Uterus (tissue), 4 donors: ENCODE measurements at places on chromosomes 13 and 19. TPM values are rescaled to one million over a fixed set of nuclear protein-coding genes. Genes with fewer than 3 reads are reported as not detected.
A peak's percentile ranks its signal among the peaks of the same experiment; 100 is the strongest.

DNA sequence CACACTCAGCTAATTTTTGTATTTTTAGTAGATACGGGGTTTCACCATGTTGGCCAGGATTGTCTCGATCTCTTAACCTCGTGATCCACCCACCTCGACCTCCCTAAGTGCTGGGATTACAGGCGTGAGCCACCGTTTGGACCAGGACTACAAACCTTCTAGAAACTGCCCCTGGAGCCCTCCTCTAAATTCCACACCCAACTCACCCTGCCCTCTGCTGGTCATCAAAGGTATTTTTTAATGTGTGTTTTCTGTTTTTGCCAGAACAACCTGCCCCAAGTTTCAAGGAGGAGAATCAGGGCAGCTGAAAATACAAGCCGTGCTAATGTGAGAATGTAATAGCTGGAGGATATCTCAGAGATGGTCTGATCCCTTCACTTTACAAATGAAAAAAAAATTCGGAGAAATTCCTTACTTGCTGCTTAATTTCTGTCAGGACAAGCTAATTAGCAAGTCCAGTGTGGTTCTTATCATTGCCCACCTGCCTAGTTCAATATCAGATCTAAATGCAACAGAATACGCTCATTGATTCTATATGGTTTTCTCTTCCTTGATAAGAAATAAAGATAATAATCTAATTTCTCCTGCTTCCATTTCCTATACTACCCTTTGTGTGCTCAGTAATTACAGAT lies 4.1 kb downstream of the ATP8A2 start:
- H3K27me3 ChIP-seq, result no peaks in the 10 kb centered on the region
- H3K4me1 ChIP-seq, result no peaks in the 10 kb centered on the region
- no peaks in the 10 kb centered on the region for H3K36me3 ChIP-seq
- no peak overlapping the region for H3K4me3 ChIP-seq
- DNase-seq, result no peak

DNA sequence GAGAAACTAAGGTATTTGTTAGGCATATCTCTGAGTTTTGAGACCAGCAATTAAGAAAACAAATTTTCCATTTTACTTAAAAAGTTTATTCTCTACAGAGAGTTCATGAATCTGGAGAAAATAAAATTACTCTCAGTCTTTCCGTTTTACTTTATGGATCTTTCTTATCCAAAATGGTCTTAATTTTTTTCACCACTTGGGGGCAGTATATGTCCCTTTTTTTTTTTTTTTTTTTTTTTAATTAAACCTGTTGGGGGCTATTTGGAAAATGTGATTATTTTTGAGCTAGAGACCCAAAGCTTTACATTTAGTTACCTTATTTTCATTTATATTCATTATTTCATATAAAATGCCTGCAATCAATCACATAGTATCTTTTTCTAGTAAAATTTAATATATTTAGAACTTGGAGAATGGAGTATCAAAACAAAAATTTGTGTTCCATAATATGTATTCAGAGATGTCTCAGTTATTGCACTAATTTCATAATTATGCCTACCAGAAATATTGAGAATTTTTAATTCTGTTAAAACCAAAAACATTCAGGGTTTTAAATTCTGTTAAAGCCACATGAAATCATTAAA lies 27.1 kb downstream of the PIBF1 start:
- H3K27ac ChIP-seq, result no peak overlapping the region
- no peaks in the 10 kb centered on the region for H3K27me3 ChIP-seq
- no peaks in the 10 kb centered on the region for H3K36me3 ChIP-seq
- DNase-seq, result no peak
- H3K4me3 ChIP-seq, result no peak overlapping the region

DNA sequence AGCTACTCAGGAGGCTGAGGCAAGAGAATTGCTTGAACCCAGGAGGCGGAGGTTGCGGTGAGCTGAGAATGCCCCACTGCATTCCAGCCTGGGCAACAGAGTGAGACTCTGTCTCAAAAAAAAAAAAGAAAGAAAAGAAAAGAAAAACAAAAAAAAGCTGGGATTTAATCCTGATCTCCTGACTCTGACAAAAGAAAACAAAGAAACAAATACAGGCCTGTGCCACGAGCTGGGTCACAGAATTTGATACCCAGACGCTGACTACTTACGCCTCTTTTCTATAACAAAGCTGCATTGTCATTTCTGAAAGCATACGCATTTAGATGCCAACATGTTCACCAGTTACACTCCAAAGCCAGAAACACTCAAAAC lies 18.2 kb upstream of the GTF2F2 start:
- H3K36me3 ChIP-seq, result no peaks in the 10 kb centered on the region
- H3K27ac ChIP-seq, result no peak overlapping the region
- no peak overlapping the region for H3K4me3 ChIP-seq
- H3K4me1 ChIP-seq, result no peaks in the 10 kb centered on the region
- no peak for DNase-seq

- H3K36me3 ChIP-seq, result no peaks in the 10 kb centered on the region
- H3K27me3 ChIP-seq, result no peaks in the 10 kb centered on the region
- H3K27ac ChIP-seq, result no peak overlapping the region
- H3K4me3 ChIP-seq, result no peak overlapping the region
- DNase-seq, result no peak
- H3K4me1 ChIP-seq, result no peaks in the 10 kb centered on the region
Observed at GRCh38 chr13:34412817-34413375, 529.2 kb upstream of the NBEA start.

GRCh38 chr13:51643105-51643881 lies 59.0 kb downstream of the WDFY2 start:
- no peaks in the 10 kb centered on the region for H3K27me3 ChIP-seq
- H3K4me3 ChIP-seq, result no peak overlapping the region
- H3K4me1 ChIP-seq, result peaks cover 12% of the 10 kb centered on the region

DNA sequence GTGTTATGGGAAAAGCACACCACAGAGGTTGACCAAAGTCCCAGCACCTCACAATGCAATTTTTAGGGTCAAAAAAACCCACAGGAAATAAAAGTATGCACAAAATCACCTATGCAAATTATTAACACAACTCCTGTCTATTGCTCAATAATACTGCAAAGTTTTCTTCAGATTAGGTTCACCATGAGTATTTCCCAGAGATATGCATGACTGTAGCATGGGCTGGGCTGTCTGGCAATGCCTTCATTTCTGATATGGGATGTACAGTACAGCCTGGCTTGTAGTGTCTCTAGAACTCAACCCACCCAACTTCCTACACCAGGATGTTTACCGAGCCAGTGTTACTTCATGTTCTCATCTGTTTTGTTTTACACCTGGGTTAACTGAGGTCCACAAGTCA lies 698.7 kb upstream of the ARGLU1 start:
- H3K27ac ChIP-seq, result no peak overlapping the region
- no peak for DNase-seq
- no peaks in the 10 kb centered on the region for H3K36me3 ChIP-seq
- H3K4me1 ChIP-seq, result no peaks in the 10 kb centered on the region

DNA sequence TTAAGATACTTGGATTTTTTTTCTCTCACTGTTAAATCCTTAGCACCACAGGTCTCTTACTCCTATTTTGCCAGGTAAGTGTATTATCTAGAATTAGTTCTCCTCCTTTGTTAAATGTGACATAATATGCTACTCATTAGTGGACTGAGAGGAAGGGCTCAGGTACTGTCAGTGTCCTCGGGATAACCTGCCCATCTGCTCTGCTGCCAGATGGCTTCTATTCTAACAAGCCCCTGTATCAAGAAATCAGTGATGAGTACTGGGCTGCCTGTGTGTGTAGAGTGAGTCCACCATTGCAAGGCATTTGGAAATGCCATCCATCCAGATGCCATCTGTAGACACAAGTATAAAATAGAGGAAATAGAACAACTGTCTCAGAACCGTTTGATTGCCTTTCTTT lies 209.6 kb downstream of the ATP8A2 start:
- no peak overlapping the region for H3K27ac ChIP-seq
- H3K4me1 ChIP-seq, result no peaks in the 10 kb centered on the region
- H3K4me3 ChIP-seq, result no peak overlapping the region
- no peaks in the 10 kb centered on the region for H3K27me3 ChIP-seq
- no peaks in the 10 kb centered on the region for H3K36me3 ChIP-seq

IGFL2 gene
- not detected for total RNA-seq

- H3K36me3 ChIP-seq, result no peaks in the 10 kb centered on the region
- no peaks in the 10 kb centered on the region for H3K27me3 ChIP-seq
- no peaks in the 10 kb centered on the region for H3K4me1 ChIP-seq
- H3K4me3 ChIP-seq, result no peak overlapping the region
Observed at GRCh38 chr19:30479231-30479630, 107.0 kb downstream of the ZNF536 start.

GRCh38 chr13:80931118-80931517 lies 590.2 kb upstream of the SPRY2 start:
- no peaks in the 10 kb centered on the region for H3K27me3 ChIP-seq
- no peak for DNase-seq
- H3K4me1 ChIP-seq, result no peaks in the 10 kb centered on the region
- H3K27ac ChIP-seq, result no peak overlapping the region
- H3K36me3 ChIP-seq, result no peaks in the 10 kb centered on the region

GRCh38 chr19:36482876-36483275 lies 6.5 kb downstream of the ZNF566 start:
- no peaks in the 10 kb centered on the region for H3K4me1 ChIP-seq
- no peak for DNase-seq
- no peaks in the 10 kb centered on the region for H3K27me3 ChIP-seq

ADGRE3 gene
- not detected for total RNA-seq

- H3K36me3 ChIP-seq, result no peaks in the 10 kb centered on the region
- no peak overlapping the region for H3K27ac ChIP-seq
- H3K4me3 ChIP-seq, result no peak overlapping the region
- H3K27me3 ChIP-seq, result no peaks in the 10 kb centered on the region
- no peak for DNase-seq
Observed at GRCh38 chr19:55471266-55471665, 5.2 kb upstream of the ZNF628 start.

DNA sequence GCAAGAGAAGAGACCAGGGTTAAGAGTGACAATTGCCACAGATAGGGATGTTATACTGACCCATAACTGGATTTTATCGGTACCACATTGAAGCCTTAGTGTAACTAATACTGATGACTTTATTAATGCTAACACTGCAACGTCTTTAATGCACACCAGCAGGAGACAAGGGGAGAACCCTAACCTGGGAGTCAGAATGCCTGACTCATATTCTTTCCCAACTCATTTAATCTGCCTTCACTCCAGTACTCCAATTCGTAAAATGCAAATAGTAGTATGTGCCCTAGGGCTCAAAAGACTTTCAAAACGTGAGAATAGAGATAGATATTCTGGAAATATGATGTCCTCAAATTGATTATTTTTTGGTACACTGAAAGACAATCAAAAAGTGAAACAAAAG lies 62.4 kb downstream of the GPC6 start:
- no peaks in the 10 kb centered on the region for H3K4me1 ChIP-seq
- no peak for DNase-seq
- H3K27me3 ChIP-seq, result no peaks in the 10 kb centered on the region

DNA sequence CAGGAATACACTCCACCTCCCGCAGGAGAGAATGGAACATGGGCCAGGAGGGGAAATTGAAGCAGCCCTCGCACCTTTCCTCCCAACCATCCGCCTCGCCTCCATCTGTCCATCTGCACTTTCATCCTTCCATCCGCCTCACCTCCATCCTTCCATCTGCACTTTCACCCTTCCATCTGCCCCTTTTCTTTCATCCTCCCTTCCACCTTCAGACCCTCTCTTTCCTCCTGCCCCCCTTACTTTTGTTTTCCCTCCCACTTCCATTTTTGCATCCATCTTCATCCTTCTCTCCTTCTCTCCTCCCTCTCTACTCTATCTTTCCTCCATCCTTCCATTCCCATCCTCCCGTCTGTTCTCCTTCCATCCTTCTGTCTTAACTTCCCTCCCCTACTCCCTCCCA lies 92.2 kb upstream of the ZNF536 start:
- H3K36me3 ChIP-seq, result no peaks in the 10 kb centered on the region
- no peaks in the 10 kb centered on the region for H3K4me1 ChIP-seq
- H3K27me3 ChIP-seq, result no peaks in the 10 kb centered on the region

- no peak for DNase-seq
- H3K4me3 ChIP-seq, result no peak overlapping the region
- no peaks in the 10 kb centered on the region for H3K36me3 ChIP-seq
- H3K27me3 ChIP-seq, result no peaks in the 10 kb centered on the region
- H3K4me1 ChIP-seq, result no peaks in the 10 kb centered on the region
Observed at GRCh38 chr13:79917628-79918027, 423.3 kb downstream of the SPRY2 start.

CYP4F8 gene
- total RNA-seq, result 1.5 TPM

PSG1 gene
- not detected for total RNA-seq

GRCh38 chr13:111179908-111180760 lies 65.0 kb downstream of the ARHGEF7 start:
- H3K4me1 ChIP-seq, result peaks cover 5% of the 10 kb centered on the region
- no peaks in the 10 kb centered on the region for H3K27me3 ChIP-seq
- H3K4me3 ChIP-seq, result no peak overlapping the region
- H3K27ac ChIP-seq, result peak overlapping the region; percentile 47

- H3K4me1 ChIP-seq, result no peaks in the 10 kb centered on the region
- no peak overlapping the region for H3K4me3 ChIP-seq
- no peak overlapping the region for H3K27ac ChIP-seq
- no peaks in the 10 kb centered on the region for H3K27me3 ChIP-seq
Observed at GRCh38 chr13:34114581-34114980, 296.6 kb downstream of the RFC3 start.

GRCh38 chr19:29446361-29446760 lies 79.4 kb upstream of the VSTM2B start:
- H3K4me3 ChIP-seq, result no peak overlapping the region
- no peak for DNase-seq
- no peaks in the 10 kb centered on the region for H3K27me3 ChIP-seq
- H3K27ac ChIP-seq, result no peak overlapping the region

OLFM2 gene
- 114 TPM for total RNA-seq

- H3K27ac ChIP-seq, result peak overlapping the region; percentile 81
- peaks cover 14% of the 10 kb centered on the region for H3K4me1 ChIP-seq
- peak; percentile 49 for DNase-seq
- no peaks in the 10 kb centered on the region for H3K27me3 ChIP-seq
- peak overlapping the region; percentile 92 for H3K4me3 ChIP-seq
Observed at GRCh38 chr19:342801-343421, 1.7 kb downstream of the MIER2 start.

EXOC3L2 gene
- 5.6 TPM for total RNA-seq

- H3K27me3 ChIP-seq, result no peaks in the 10 kb centered on the region
- H3K27ac ChIP-seq, result no peak overlapping the region
- H3K4me3 ChIP-seq, result no peak overlapping the region
Observed at GRCh38 chr13:60794751-60795150, 397.7 kb downstream of the TDRD3 start.

NLRP5 gene
- not detected for total RNA-seq

DNA sequence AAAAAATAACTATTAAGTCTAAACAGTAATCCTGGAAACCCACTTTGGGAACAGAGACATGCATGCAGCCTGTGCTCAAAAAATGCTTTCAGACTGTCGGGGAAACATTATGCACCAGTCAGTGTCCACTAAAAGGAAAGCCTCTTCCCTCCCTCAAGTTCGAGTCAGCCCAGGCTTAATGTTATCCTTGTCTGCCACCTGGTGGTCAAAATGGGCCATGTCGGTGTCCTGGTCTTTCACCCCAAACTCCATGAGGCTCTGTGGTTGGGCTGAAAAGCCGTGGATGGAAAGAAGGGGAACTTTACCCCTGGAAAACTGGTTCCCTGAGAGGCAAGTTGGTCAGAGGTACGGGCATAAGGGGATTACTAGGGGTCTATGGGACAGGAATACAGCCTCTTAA lies 88.4 kb upstream of the ZNF492 start:
- DNase-seq, result peak; percentile 65
- no peaks in the 10 kb centered on the region for H3K36me3 ChIP-seq
- H3K4me1 ChIP-seq, result no peaks in the 10 kb centered on the region
- no peaks in the 10 kb centered on the region for H3K27me3 ChIP-seq
- H3K27ac ChIP-seq, result no peak overlapping the region
- H3K4me3 ChIP-seq, result no peak overlapping the region
